Naive thymus-derived CD8-positive, alpha-beta T cell (primary cell): ENCODE measurements at places on chromosomes 12 and 14. TPM values are rescaled to one million over a fixed set of nuclear protein-coding genes. Genes with fewer than 3 reads are reported as not detected.

GRCh38 chr14:83255015-83255726, 1721.5 kb upstream of the SEL1L start:
- H3K4me3 ChIP-seq, result no peak overlapping the region
- no peaks in the 10 kb centered on the region for H3K36me3 ChIP-seq
- H3K27me3 ChIP-seq, result no peaks in the 10 kb centered on the region
- no peaks in the 10 kb centered on the region for H3K4me1 ChIP-seq

- no peaks in the 10 kb centered on the region for H3K36me3 ChIP-seq
- no peaks in the 10 kb centered on the region for H3K4me1 ChIP-seq
- no peak overlapping the region for H3K4me3 ChIP-seq
- DNase-seq, result no peak
Measured at GRCh38 chr14:33414041-33414440, 475.4 kb downstream of the NPAS3 start.

- peaks cover 68% of the 10 kb centered on the region for H3K27me3 ChIP-seq
- H3K36me3 ChIP-seq, result no peaks in the 10 kb centered on the region
- no peak overlapping the region for H3K4me3 ChIP-seq
- peaks cover 5% of the 10 kb centered on the region for H3K4me1 ChIP-seq
- no peak overlapping the region for H3K27ac ChIP-seq
Measured at GRCh38 chr12:2583091-2583497, 211.7 kb upstream of the FKBP4 start.

DNA sequence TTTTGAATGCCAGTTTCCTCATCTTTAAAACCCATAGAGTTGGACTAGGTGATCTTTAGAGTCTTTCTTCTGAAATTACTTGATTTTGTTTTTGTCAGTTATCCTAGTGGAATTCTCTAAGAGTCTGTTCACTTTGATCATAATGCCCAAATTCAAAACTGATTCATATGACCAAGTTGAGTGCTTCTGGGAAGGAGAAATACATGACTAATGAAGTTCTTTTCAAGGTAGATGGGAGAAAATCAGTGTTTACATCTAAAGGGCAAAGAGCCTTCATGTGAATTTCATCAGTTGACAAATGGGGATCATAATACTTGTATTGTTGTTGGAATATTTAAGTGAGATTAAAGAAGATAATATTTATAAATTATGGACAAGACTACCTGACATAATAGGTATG, 53.2 kb downstream of the ERC1 start:
- H3K4me1 ChIP-seq, result peaks cover 18% of the 10 kb centered on the region
- no peak for DNase-seq
- no peaks in the 10 kb centered on the region for H3K36me3 ChIP-seq
- H3K27me3 ChIP-seq, result no peaks in the 10 kb centered on the region
- no peak overlapping the region for H3K4me3 ChIP-seq
- H3K27ac ChIP-seq, result no peak overlapping the region

GRCh38 chr14:53842938-53843337, 113.7 kb downstream of the BMP4 start:
- no peaks in the 10 kb centered on the region for H3K36me3 ChIP-seq
- no peaks in the 10 kb centered on the region for H3K4me1 ChIP-seq
- H3K4me3 ChIP-seq, result no peak overlapping the region
- no peaks in the 10 kb centered on the region for H3K27me3 ChIP-seq

DNA sequence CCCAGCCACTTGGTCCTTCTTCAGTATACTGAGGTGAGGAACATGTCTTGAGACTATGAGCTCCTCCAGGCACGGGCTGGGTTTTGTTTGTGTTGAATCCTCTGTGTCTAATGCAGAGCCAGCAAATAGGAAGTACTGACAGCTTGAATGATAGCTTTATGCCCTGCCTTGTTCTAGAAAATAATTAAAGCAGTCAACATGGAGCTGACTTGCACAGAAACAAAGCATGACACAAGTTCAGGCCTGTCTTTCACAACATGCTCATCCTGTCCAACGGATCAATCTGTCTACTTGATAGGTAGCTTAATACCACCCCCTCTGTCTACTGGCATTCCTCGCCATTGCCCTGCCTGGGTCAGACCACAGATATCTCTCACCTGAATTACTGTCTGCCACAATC, 140.9 kb downstream of the ESRRB start:
- no peak for DNase-seq
- no peaks in the 10 kb centered on the region for H3K36me3 ChIP-seq
- H3K4me3 ChIP-seq, result no peak overlapping the region
- H3K27me3 ChIP-seq, result peaks cover 32% of the 10 kb centered on the region
- H3K27ac ChIP-seq, result no peak overlapping the region

DNA sequence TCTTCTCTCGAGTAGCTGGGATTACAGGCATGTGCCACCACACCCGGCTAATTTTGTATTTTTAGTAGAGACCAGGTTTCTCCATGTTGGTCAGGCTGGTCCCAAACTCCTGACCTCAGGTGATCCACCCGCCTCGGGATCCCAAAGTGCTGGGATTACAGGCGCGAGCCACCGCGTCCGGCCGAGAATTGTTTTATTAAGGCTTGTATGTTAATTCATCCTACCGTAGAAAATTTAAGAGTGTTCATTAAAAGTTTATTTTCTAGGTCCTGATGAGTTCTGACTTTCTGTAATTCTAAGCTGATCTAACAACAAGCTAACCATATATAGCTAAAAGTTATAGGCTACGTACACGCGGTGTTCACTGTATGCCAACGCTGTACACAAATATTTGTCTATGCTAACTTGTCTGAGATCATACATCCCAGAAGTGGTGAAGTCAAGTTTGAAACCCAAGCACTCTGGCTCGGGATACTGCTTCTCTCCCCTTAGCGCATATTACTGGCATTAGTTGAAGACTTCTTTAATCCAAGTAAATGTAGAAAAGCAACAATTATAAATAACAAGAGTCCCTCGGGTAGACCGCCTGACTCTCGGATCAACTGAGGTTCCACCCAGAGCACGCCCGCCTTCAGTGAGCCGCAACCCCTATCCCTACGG, 570 bp upstream of the MRPS35 start:
- no peaks in the 10 kb centered on the region for H3K27me3 ChIP-seq
- peak overlapping the region; percentile 96 for H3K4me3 ChIP-seq
- peaks cover 38% of the 10 kb centered on the region for H3K4me1 ChIP-seq
- DNase-seq, result no peak

DNA sequence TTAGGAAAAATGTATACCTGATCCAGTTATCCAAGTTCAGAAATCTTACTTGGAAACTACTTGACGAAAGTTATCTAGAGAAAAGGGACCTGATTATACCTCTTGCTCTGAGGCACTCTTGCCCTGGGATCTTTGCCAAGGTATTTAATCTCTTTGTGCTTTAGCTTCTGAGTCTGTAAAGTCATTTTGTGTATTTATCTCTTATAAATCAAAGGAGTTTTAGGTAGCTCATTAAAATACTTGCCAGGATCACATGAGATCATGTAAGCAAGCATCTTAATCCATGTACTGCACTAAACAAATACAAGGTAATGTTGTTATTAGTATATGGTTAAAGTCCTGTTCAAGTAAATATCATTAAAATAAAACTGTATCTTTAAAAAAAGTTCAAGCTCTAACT, 147.5 kb downstream of the IPO8 start:
- no peak for DNase-seq
- H3K4me1 ChIP-seq, result no peaks in the 10 kb centered on the region
- no peak overlapping the region for H3K4me3 ChIP-seq

DNA sequence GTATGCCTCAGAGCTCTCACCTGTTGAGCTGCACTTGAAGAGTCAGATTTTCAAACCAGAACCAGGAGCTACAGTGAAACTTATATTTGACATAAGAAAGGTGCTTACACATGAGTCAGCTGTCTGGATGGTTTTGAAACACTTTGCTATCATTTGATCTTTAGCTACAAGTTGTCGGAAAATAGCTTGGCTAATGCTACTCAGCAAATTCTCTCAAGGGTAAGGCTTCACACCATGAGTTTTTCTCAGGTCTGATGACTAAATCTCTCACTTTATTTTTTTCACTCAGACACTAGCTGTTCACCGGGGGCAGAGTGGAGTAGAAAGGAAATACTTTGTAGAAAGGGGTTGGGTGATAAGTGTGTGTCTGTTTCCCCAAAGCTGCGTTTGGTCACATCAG, 171.8 kb downstream of the FLRT2 start:
- no peak overlapping the region for H3K4me3 ChIP-seq
- no peaks in the 10 kb centered on the region for H3K4me1 ChIP-seq
- H3K27ac ChIP-seq, result no peak overlapping the region
- no peak for DNase-seq
- H3K36me3 ChIP-seq, result no peaks in the 10 kb centered on the region

DNA sequence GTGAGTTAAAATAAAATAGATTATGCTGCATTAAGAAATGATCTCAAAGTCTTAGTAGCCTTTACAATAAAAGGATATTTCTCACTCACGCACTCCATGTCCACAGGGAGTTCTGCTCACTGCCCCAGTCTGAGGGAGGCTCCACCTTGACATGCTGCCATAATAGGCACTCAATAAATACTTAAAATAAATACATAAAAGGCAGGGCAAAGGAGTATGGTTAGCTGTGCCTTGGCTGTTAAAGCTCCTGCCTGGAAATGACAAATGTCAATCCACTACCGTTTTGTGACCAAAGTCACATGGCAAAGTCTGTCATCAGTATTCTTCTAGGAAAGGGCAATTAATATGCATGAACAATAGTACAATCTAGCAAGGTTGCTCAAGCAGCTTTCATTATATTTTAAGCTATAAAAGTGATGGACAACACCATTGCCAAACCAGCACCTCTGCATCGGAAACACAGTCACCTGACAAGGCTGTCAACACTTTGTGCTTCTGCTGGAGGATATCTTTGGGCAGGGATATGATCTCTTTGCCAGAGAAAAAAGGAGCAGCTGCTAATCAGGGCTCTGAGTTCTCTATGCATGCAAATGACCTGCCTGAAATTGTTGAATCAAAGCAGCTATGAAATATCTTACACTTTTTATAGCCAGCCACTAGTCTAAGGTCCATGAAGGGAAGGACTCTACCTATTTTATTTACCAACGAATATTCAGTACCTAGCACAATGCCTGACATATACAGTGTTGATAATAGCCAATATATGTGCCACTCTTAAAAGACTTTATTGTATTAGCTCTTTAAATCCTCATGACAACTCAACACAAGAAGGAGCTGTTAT, 90.1 kb downstream of the PTPRR start:
- H3K27me3 ChIP-seq, result no peaks in the 10 kb centered on the region
- H3K27ac ChIP-seq, result no peak overlapping the region
- H3K4me1 ChIP-seq, result no peaks in the 10 kb centered on the region

DNA sequence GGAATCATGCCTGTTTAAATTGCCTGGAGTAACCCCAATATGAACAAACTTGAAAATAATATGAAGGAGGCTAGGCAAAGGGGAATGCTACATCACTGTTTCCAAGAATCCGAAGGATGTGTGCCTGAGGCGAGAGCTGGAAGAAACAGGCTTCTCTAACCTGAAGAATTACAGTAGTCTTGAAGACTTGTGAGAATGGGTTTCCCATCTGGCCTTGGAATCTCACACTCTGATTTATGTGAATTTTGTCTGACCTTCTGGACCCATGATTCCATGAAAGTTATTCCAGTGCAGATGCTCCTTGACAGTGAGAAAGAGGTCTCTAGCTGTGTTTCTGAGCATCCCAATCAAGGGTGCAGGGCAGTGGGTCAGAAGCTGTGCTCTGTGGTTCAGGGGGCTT, 122.1 kb upstream of the PARP11 start:
- no peak overlapping the region for H3K27ac ChIP-seq
- H3K36me3 ChIP-seq, result no peaks in the 10 kb centered on the region
- H3K4me1 ChIP-seq, result peaks cover 39% of the 10 kb centered on the region
- H3K4me3 ChIP-seq, result no peak overlapping the region
- H3K27me3 ChIP-seq, result no peaks in the 10 kb centered on the region
- DNase-seq, result no peak

GRCh38 chr12:115763376-115763775, 514.1 kb downstream of the MED13L start:
- no peak overlapping the region for H3K4me3 ChIP-seq
- no peak for DNase-seq
- H3K27me3 ChIP-seq, result peaks cover 11% of the 10 kb centered on the region
- H3K27ac ChIP-seq, result no peak overlapping the region

DNA sequence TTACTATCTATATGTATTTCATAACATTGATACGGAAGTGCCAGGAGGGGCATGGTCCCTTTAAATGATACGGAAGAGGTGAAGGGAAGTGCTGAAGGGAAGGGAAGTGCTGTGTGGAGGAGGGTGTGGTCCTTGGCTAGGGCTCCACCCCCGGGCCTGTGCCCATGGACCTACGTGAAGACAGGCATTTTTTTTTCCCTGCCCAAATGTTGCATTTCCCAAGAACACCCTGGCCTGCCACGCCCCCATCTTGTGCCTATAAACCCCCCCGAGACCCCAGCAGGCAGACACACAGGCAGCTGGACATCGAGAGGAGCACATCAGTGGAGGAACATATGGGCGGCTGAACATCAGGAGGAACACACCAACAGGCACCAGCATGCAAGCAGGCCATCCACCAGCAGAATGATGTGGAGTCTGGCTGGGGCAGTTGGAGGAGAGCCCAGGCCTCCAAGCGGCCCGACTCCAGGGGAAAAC, 134.1 kb downstream of the SLC41A2 start:
- H3K4me1 ChIP-seq, result peaks cover 2% of the 10 kb centered on the region
- no peak overlapping the region for H3K27ac ChIP-seq
- H3K4me3 ChIP-seq, result no peak overlapping the region

GRCh38 chr12:79859646-79860045, 75.3 kb downstream of the PPP1R12A start:
- peaks cover 40% of the 10 kb centered on the region for H3K4me1 ChIP-seq
- no peak for DNase-seq
- no peak overlapping the region for H3K4me3 ChIP-seq
- H3K27me3 ChIP-seq, result no peaks in the 10 kb centered on the region
- H3K27ac ChIP-seq, result no peak overlapping the region

- no peak overlapping the region for H3K27ac ChIP-seq
- H3K4me3 ChIP-seq, result no peak overlapping the region
- H3K4me1 ChIP-seq, result peaks cover 37% of the 10 kb centered on the region
- H3K36me3 ChIP-seq, result peaks cover 5% of the 10 kb centered on the region
- H3K27me3 ChIP-seq, result no peaks in the 10 kb centered on the region
Measured at GRCh38 chr12:91920741-91921140, 224.9 kb downstream of the BTG1 start.

- no peaks in the 10 kb centered on the region for H3K36me3 ChIP-seq
- no peak for DNase-seq
- no peak overlapping the region for H3K27ac ChIP-seq
- H3K27me3 ChIP-seq, result no peaks in the 10 kb centered on the region
- H3K4me3 ChIP-seq, result no peak overlapping the region
Measured at GRCh38 chr12:25690996-25691864, 138.1 kb upstream of the LMNTD1 start.

Gene ZCRB1
- 33.5 TPM for total RNA-seq

Gene PTPRO
- 2.4 TPM for total RNA-seq

Gene ADCY6
- total RNA-seq, result not detected

Gene TTC5
- 22.8 TPM for total RNA-seq

Gene CPNE8
- 1.2 TPM for total RNA-seq

Gene AKAP3
- total RNA-seq, result 8.9 TPM

Gene NOVA1
- 0.52 TPM for total RNA-seq
